Activated T-helper 1 cell treated with anti-CD3 and anti-CD28 coated beads, Interleukin-2, amount 50 U/mL, for 16 hours (primary cell): ENCODE measurements at places on chromosomes 5 and 9.

GRCh38 chr5:1698589-1699316, 100.9 kb downstream of the MRPL36 start:
- DNase-seq: no peak

GRCh38 chr9:132075853-132076252, 3.8 kb downstream of the MED27 start:
- DNase-seq: no peak

- no peak for DNase-seq
These were observed 1.3 kb downstream of the SEMA5A start for GRCh38 chr5:9544502-9545135.

DNA sequence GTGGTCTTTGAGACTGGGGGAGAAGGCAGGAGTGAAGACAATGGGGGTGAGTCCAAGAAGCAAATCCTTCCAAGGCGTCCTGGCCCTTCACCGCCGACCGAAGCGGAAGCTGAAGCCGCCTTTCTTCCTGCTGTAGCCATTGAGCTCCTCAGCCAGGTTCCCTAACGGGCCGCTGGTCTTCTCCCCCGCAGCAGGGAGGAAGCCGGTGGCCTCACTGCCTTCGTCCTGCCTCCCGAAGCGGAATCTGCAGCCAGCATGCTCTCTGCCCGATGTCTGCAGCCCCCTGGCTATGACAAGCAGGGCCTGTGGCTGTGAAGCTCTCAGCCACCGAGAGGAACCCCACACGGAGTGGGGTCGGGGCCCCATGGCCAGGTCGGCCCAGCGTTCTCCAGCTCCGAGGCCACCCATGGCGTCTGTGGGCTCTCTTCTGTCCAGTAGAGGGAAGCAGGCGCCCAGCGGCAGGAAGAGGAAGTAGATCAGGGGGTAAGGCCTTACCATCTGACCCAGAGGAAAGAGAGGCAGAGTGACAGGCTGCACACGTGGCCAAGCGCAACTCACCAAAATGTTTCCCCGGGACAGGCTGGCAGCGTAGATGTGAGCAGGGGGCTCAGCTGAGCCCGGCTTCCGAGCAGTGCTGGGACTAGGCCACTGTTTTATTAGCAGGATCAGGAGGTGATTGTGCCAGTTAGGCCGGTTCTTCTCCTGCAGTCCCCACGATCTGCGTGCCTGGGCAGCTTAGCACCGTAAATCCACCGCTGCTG, 3.1 kb downstream of the QRFP start:
- no peak for DNase-seq

DNA sequence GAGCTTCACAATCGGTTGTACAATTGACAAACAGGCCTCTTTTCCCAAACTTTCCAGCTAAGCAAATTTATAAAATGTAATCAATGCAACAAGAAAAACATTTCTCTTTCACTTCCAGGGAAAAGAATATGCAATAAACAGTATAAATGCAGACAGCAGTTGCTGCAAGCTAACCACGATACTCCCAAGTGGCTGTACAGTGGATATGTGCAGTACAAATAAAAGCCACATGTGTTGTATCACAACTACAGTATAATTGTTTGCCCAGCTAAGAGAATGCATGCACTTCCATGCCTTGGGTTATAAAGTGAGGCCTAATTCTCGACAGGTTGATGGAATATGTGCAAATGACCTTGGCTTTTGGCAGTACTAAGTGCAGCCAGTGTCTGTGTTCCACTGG, 16.7 kb upstream of the PDCL start:
- no peak for DNase-seq

GRCh38 chr5:132098151-132098594, 24.6 kb downstream of the CSF2 start:
- no peak for DNase-seq

- DNase-seq: no peak
These were observed 45.7 kb downstream of the CYSTM1 start for GRCh38 chr5:140220698-140221064.

- no peak for DNase-seq
These were observed 256.4 kb upstream of the IRX1 start for GRCh38 chr5:3339092-3339797.

- no peak for DNase-seq
These were observed 76.9 kb upstream of the MINAR2 start for GRCh38 chr5:129670957-129671500.

GRCh38 chr5:115392611-115393010, 96.2 kb upstream of the CCDC112 start:
- no peak for DNase-seq

- DNase-seq: no peak
These were observed 222.7 kb downstream of the MAST4 start for GRCh38 chr5:66818935-66819328.
